Transverse colon (tissue), 4 donors: ENCODE measurements at places on chromosomes 13 and 19. TPM values are rescaled to one million over a fixed set of nuclear protein-coding genes. Genes with fewer than 3 reads are reported as not detected.

GRCh38 chr19:40547836-40548235, 28.8 kb upstream of the SHKBP1 start:
- DNase-seq: no peak

DNA sequence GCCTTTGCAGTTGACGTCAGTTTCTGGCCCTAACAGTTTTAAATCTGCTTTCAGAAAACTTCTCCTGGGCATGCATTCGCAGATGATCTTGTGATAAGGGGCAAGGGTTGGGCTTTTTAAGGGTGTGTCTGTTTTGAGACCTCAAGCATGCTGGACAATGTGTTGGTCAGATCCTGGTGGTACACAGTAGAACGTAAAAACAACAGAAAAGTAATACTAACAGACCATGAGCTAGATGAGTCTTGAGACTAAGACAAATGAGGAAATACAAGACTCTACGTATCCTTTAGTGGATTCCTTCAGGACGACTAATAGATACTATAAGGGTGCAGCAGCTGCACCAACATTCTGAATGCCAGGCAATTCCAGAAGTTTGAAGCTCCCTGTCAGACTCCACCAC, 237.6 kb downstream of the DNAJC15 start:
- DNase-seq: no peak

C19orf67 gene
- total RNA-seq: 1.1 TPM

C1QTNF9B gene
- total RNA-seq: not detected

CLEC4G gene
- total RNA-seq: 0.55 TPM

ZNF177 gene
- total RNA-seq: 2.1 TPM

GRCh38 chr13:79385694-79386093, 20.4 kb downstream of the RBM26 start:
- no peak for DNase-seq

DNA sequence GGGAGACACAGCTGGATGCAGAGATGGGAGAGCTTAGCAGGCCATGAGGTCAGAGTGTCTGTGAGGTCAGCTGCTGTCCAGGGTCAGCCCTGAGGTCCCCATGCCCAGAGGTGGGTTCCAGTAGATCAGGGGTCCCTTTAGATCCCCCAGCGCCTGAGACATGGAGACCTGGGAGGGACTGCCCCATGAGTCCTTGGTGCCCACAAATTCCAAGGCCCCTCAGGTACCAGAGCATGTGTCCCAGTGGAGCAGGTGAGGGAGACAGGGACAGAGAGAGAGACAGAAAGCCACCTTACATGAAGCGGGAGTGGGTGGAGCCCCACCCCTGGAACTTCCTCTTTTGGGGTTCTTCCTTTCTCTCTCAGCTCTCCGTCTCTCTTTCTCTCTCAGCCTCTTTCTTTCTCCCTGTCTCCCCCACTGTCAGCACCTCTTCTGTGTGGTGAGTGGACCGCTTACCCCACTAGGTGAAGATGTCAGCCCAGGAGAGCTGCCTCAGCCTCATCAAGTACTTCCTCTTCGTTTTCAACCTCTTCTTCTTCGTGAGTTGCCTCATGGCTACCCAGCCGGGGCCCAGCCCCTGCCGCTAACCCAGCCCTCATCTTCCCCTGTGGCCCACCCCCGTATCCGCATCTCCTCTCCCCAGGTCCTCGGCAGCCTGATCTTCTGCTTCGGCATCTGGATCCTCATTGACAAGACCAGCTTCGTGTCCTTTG, at the start of gene CD37:
CD37 (plus strand) TSS at position 336 of the 713 bp plus-strand sequence; CDS start at position 471, 135 bp downstream.
- DNase-seq: peak; percentile 37

- DNase-seq: no peak
Observed at GRCh38 chr13:29165840-29166239, 345.7 kb downstream of the MTUS2 start.

GRCh38 chr19:31263328-31263727, 85.9 kb downstream of the TSHZ3 start:
- DNase-seq: no peak

DNA sequence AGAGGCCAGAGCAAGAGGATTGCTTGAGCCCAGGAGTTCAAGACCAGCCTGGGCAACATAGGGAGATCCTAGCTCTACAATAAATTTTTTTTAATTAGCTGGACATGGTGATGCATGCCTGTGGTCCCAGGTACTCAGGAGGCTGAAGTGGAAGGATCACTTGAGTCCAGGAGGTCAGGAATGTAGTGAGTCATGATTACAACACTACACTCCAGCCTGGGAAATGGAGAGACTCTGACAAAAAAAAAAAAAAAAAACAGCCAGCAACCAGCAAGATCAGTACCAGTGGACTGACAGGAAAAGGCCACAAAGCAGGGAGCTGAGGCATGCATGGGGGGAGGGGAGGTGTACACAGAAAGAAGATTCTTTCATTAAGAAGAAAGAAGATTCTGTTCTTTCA, 52.7 kb upstream of the RFXAP start:
- no peak for DNase-seq

DNA sequence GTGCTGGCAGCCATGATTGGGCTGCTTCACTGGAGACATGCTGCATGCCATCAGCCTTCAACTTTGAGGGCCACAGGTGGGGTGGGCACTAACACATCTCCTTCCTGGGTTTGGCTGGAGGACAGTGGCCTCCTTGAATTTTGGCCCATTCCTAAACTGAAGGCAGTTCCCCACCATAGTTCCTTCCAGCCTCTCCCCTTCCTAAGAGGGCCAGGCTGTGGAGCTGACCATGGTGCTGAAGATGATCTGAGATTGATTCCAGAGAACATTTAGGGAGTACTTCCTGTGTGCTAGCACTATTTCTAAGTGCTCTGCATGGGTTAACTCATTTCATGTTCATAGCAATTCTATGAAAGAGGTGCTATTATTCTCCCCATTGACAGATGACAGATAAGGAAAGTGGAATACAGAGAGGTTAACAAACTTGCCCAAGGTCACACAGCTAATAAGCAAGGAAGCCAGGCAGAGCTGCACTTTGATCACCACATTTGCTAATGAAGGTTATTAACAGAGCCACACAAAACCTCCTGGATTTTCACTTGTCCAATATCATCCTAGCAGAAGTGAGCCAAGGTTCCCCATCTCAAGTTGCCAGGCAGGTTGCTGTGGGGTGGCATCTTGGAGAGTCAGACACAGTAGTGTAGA, 175.3 kb downstream of the ZIC5 start:
- DNase-seq: no peak

- no peak for DNase-seq
Observed at GRCh38 chr13:41052441-41052840, 8.9 kb upstream of the WBP4 start.
